Glomerular endothelial cell (primary cell): ENCODE measurements at places on chromosomes 1 and 21.

DNA sequence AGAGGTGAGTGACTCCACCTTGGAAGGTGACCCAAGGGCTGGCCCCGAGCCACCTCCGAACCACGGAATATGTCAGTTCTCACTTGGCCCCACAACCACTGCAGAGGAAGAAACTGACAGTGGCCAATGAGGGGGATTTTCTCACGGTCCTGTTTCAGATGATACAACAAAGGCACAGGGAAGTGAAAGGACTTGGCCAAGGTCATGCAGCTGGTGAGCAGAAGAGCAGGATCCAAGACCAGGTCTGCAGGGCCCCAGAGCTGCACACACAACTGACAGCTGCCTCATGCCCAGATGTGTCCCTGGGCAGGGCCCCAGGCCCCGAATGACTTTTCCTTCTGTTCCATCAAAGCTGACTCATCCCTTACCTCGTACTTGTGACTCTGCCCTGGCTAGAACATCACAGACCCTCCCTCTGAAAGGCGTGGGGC lies 25.8 kb upstream of the EVA1B start:
- DNase-seq, result no peak

DNA sequence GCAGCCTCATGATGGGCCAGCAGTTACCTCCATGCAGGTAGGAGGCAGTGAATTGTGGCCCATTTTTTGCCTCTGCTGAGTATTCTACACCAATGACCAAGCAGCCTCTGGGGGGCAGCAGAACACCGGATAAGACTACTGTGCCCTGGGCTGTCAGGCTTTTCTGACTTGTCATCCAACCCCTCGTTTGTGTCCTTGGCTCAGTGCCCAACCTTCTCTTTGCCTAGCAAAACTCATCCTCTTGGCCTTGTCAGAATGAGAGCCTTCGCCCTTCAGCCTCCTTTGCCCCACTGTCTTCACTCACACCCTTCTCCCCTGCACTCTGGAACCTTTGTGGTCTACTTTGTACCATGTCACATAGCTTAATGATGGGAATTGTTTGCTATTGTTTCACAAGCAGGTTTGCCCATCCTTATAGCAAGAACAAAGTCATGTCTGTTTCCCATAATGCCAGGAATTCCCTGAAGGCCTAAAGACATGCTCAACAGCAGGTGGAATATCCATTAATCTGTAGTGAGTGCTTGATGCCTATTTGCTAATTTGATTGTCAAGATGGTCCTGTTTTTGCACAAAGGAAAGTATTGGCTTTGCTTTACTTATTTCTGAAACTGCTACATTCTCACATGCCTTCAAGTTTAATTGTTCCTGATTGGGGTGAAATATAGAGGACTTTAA lies 255.9 kb downstream of the HHAT start:
- DNase-seq, result no peak

GRCh38 chr1:83996191-83996590 lies 2.7 kb downstream of the TTLL7 start:
- DNase-seq, result no peak

DNA sequence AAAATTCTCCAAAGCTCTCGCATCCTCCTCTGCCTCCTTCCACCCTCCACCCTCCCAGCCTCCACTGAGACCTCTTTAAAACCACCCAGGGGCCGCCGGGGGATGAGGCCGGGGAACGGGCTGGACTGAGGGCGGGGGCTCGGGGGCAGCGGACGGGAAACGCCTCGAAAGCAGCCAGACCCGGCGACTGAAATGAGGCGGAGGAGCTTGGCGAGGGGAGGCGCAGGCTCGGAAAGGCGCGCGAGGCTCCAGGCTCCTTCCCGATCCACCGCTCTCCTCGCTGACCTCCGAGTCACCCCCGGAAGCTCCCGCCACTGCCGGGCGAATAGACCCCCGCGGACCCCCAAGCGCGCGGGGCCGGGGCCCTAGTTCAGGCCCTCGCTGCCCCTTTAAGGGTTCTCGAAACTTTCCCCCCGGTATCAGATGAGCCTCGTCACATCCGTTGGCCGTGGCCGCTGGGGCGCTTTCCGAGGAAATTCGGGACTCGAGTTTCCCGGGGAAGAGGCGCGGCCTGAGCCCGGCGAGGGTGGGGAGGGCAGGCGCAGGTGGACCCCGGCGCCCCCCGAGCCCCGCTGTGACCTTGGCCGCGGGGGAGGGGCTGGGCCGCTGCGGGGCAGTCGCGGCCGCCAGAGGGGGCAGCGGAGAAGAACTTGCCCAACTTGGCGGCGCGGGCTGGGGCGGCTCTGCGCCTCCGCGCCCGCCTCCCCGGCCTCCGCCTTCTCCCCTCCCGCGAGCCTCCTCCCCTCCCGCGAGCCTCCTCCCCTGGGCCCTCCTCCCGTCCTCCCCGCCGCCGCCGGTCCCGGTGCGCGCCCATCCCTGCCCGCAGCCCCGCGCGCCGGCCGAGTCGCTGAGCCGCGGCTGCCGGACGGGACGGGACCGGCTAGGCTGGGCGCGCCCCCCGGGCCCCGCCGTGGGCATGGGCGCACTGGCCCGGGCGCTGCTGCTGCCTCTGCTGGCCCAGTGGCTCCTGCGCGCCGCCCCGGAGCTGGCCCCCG lies at the start of gene BACE2:
TSS of gene BACE2 (plus strand) at position 813 of the 995 bp plus-strand sequence. CDS start at position 917, 104 bp downstream.
- no peak for DNase-seq

- no peak for DNase-seq
Observed at GRCh38 chr1:27961646-27962221, 2.0 kb downstream of the XKR8 start.
